ENCODE measurements at places on chromosomes 5 and 9.

DNA sequence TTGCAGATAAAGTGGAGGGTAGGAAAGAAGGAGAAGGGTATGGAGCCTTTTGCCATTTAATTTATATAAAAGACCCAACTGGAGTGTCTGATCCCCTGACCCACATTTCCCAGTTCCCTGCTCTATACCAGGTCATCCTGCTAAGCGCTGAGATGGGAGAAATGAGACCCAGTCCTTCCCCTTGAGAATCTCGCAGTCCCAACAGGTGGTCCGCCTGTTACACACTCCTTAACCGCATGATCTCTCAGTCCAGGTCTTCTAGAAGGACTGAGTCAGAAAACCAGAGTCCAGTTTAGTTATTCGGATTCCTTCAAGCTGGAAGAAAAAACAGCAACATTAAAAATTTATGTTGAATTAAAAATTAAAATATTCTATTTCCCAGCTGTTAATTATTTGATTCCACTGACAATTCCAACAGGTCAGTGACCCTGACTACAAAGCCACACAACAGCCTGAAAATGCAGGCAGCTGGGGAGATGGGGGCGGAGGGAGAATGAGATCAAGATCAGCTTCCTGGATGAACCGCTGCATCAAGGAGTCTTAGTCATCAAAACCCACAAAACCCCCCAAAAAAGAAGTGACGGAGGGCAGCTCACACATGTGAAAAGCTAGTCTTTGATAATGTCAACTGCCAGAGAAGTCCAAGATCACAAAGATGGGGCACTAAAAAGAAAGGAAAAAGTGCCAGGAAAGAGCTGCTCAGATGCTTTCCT lies 44.0 kb downstream of the GGTA1 start:
- DNase-seq: no peak

DNA sequence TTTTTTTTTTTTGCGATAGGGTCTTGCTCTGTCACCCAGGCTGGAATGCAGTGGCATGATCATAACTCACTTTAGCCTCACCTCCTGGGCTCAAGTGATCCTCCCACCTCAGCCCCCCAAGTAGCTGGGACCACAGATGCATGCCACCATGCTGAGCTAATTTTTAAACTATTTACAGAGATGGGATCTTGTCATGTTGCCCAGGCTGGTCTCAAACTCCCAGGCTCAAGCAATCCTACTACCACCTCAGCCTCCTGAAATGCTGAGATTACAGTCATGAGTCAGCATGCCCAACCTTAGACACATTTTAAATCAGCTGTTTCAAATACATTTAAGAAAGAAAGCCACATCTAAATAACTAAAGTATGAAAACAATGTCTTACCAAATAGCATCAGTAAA lies 439.0 kb downstream of the EBF1 start:
- DNase-seq: no peak

GRCh38 chr9:84759300-84759750 lies 89.8 kb downstream of the NTRK2 start:
- no peak for DNase-seq

GRCh38 chr5:72530196-72530595 lies 23.0 kb upstream of the ZNF366 start:
- no peak for DNase-seq
